ENCODE measurements at places on chromosomes 13 and 19.
A peak's percentile ranks its signal among the peaks of the same experiment; 100 is the strongest.

DNA sequence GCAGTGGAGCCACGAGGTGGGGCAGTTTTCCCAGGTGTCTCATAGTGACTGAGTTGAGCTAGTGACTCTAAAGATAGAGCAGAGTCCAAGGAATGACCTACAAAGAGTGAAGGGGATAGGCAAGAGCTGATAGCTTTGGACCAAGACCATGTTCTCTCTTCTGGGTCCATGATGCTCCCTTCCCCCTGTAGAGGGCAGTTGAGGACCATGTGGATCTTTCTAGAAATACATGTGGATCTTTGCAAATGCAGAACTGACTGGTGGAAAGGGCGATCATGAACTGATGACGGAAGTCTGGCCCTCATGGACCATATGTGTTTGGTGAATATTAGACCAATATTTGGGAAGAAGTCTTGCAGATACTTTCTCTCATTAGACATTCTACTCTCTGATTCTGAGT lies 6.9 kb downstream of the PSG1 start:
- no peak for DNase-seq

DNA sequence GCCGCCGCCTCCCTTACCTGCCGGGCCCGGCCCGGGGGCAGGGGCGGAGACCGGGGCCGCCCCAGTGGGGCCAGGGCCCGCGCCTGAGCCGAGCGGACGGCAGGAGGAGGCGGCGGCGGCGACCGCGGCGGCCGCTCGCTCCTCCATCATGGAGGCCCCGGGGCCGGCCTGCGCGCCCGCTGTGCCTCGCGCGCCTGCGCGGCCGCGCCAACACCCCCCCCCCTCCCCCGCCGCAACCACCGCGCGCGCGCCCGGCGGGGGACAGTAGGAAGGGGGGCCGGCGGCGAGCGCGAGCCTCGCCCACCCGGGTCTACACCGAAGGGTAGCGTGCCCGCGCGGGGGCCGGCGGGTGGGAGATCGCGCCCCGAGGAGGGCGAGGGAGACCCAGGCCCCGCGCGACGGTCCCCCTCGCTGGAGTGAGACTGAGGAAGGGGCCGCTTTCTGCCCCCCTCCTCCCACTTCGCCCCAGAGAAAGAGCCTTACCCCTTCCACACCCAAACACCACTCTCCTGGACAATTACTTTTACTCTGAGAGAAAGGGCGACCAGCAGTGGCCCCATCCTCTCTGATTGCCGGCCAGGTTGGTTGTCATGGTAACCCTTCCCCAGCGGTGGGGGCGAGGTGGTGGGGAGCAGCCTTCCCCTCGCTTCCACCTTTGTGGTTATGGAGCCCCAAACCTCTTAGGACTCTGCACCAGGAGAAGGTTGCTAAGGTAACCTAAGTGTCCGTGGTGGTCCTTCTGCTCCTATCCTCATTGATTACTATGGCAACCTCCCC lies at the start of gene STRN4:
STRN4 (minus strand) TSS at position 170 of the 777 bp plus-strand sequence; CDS start at position 150, 20 bp downstream.
- peak; percentile 63 for DNase-seq

DNA sequence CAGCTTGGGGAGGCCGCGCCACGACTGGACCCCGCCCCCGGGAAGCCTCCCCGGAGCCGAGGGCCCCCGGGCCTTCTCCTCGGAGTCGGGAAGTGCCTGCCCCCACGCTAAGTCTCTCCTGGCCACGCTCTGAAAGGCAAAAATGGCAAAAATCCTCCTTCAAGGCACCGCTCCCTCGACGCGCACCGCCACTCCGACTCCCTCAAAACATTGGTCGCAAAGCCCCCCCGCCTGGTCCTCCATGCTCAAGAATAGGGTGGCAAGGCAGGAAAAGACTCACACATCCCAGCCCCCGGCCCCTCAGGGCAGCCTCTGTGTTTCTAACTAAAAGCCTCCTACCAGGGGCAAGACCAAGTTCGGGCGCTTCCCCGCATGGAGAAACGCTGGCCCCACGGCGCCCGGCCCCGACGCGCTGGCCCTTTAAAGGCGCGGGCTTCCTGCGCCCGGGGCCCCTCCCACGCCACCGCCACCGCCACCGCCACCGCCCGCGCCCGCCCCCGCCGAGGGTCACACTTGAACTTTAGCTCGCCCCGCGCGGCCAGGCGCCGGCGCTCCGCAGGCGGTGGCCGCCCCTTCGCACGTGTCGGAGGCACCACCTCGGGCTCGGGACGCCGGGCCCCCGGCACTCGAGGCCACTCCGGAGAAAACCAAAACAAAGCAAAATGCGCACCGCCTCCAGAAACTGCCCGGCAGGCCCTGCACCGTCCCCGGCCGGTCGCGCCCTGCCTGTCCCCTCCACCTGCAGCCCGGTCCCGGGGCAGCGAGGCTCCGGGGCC lies 1.9 kb downstream of the FOXO1 start:
- peak; percentile 67 for DNase-seq

GRCh38 chr13:25421612-25422011 lies 49.8 kb downstream of the ATP8A2 start:
- no peak for DNase-seq

DNA sequence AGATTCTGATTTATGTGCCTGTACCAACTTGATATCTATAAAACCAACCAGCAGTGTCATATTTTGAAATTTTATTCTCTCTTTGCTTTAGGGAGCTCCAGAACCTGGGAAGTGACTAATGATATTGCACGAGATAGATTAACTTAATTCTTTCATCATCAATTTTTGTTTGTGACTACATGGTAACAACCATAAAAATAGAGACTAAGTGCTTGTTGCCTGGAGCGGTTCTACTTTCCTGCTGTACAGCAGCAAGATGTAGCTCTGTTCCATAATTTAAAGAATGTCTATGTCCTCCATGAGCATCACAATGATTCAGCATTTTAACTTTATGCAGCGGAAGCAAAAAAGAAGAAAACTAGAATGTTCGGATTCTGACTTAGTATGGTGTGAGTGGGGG lies 275.6 kb downstream of the KLF5 start:
- no peak for DNase-seq

DNA sequence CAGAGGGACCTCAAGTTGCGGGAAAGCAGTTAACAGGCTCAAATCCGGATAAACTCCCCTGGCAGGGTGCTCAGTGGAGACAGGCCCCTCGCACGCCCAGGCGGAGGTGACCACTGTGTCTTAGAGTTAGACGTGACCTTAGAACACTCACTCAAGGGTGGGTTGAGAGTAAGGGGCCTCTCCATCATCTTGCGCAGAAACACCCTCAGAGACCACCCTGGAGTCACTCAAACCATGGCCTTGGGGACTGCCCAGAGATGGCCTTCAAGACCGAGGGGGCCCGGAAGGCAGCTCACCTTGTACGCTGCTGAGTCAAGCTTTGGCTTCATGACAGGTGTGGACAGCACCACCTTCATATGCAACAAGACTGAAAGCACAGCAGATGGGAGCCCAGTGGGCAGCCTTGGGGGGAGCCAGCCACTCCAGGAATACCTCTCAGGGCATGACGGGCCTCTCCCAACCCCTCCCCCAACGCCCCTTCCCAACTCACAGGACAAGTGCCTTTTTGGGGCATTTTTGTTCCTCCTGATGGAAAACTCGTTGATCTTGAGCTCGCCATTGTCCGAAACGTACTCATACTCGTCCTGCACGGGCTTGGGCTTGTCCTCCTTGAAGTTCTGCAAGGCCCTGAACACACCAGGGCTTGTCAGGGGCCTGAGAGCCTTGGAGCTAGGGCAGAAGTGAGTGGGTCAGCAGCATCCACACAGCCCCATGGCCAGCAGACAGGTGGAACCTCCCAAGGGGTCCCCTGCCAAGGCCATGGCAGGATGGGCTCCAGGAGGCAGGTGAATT lies 229.2 kb downstream of the TUBA3C start:
- no peak for DNase-seq

DNA sequence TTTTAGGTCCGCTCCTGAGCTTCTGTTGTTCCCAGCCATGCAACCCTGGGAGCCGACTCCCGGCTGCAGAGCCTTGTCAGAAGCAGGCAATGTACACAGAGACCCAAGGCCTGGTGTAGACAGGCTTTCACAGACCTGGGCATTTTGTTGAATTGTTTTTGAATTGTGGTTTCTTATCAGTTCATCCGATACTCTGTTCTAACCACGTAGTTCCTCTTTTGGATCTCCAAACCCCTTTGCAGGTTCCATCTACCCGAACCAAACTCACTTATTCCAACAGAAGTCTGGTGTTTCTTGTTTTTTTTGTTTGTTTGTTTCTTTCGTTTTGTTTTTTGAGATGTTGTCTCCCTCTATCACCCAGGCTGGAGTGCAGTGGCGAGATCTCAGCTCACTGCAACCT lies 6.3 kb upstream of the NLRP2 start:
- DNase-seq: no peak

GRCh38 chr19:43474986-43475705 lies 9.7 kb upstream of the LYPD3 start:
- DNase-seq: peak; percentile 98

DNA sequence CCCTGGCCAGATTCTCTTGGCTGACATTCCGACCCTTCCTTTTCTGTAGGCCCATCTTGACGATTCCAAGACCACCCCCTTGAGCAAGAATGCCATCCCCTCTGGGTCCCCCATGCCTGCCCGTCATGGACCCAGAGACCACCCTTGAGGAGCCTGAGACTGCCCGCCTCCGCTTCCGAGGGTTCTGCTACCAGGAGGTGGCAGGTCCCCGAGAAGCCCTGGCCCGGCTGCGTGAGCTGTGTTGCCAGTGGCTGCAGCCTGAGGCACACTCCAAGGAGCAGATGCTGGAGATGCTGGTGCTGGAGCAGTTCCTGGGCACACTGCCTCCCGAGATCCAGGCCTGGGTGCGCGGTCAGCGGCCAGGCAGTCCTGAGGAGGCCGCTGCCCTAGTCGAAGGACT lies 978 bp downstream of the ZNF446 start:
- no peak for DNase-seq

DNA sequence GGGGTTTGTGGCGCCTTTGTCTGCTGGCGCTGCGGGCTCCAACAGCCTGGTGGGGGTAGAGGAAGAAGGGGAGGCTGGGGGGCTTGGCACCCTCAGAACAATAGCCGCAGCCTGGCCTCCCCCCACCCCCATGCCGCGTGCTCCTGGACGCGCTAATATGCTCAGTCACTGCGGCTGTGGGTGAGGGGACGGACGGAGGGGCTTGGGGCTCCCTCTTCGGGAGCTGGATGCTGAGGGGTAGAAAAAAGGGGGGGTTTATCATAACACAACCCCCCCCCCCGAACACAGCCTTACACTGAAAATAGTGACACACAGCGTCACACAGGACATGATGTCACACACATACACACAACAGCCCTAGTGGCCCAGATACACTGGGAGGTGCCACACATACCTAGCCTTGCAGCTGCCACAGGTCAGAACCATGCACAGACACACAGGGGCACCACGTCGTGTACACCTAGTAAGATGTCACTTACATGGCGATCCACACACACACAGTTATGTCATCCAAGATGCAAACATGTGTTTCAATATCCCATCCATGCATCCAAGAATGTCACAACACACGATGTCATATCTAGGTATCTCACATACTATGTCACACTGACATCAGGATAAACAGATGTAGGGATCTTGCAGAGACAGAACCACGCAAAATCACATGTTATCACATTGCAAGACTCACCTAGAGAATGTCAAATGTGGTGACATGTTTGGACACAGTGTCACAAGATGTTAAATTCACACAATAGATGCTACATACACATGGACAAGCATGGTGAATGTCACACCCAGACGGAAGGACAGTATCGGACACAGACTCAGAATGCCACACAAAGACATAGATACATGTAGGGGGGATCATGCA lies 806 bp downstream of the MAST1 start:
- DNase-seq: no peak

DNA sequence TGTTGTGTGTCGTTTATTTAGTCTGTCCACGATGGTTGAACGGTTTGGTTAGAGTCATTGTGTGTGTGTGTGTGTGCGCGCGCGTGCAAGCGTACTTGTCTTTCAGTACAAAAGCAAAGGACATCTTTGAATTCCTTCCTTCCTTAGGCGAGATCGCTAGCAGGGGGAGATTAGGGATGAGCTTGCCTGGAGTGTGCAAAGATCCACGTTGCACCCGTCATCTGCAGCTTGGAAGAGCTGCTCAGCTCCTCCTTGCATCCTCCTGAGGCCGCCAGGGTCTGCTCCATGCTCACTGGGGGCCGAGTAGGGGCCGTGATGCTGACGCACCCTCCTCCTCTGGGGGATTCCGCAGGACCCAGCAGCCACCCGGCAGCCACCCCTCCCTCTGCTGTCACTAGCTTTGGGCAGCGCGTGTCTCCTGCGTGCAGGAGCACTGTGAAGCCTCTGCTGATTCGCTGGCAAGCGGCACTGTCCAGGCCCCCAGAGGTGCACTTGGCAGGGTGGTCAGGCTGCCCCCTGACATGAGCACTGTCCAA lies 137.3 kb downstream of the KDM4B start:
- DNase-seq: no peak

GRCh38 chr19:56611288-56611687 lies 16.2 kb downstream of the ZNF71 start:
- DNase-seq: no peak

GRCh38 chr13:27806744-27807387 lies 14.6 kb downstream of the GSX1 start:
- DNase-seq: no peak

DNA sequence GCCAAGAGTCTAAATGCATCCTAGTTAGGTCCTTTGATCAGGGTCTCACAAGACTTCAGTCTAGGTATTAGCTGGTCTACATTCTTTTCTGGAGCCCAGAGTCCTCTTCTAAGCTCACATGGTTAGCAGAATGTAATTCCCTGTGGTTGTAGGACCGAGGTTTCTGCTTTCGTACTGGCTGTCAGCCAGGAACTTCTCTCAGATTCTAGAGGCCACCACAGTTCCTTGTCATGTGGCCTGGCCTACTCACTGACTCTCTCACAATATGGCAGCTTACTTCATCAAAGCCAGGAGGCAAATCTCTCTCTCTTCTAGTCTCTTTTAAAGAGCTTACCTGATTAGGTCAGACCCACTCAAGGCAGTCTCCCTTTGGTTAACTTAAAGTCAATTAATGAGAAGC lies 82.9 kb downstream of the POU4F1 start:
- no peak for DNase-seq

DNA sequence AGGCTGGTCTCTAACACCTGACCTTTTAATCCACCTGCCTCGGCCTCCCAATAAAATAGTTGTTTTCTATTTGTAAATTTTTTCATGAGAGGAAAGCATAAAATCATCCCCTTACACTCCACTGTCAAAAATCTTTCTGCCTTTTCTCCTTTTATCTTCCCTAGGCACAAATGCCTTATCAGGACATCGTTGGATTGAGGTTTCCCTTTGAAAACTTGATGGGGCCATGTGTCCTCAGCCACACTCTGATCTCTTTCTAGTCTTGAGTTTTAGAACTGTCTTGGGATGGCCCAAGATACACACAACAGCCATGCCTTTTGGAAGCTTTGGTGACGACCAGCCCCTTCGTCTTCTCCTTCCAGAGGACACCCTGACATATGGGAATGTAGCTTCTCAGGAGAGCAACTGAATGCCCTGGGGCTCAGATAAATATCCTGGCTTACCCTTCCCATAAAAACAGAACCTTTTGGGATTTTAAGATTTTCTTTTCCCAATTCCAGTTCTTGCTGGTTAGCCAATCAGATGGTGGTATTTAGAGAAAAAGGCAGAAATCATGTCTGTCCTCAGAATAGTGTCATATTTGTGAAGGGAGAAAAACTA lies 112.4 kb downstream of the ZNF429 start:
- DNase-seq: no peak

DNA sequence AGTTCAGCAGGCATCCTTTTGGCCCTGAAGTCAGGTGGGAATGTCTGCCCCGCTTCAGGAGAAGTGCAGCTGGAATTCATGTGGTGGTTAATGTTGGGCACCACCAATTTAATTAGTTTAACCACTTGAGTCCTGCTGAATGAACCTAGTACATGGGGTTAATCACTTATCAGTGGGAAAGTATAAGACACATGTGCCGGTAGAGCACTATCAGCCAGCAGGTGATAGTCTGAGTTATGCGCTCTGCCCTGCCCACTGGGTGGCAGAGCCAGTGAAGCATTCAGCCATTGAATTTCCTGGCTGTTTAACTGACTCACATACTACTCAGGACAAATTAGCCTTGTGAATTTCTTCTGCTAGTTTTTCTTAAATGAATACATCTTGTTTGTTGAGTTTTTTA lies 789.7 kb upstream of the PRR20A start:
- DNase-seq: no peak

Measured in activated CD8-positive, alpha-beta memory T cell treated with anti-CD3 and anti-CD28 coated beads, Interleukin-2, amount 50 U/mL, for 4 hours (primary cell).